ENCODE measurements at places on chromosomes 7 and 10.

DNA sequence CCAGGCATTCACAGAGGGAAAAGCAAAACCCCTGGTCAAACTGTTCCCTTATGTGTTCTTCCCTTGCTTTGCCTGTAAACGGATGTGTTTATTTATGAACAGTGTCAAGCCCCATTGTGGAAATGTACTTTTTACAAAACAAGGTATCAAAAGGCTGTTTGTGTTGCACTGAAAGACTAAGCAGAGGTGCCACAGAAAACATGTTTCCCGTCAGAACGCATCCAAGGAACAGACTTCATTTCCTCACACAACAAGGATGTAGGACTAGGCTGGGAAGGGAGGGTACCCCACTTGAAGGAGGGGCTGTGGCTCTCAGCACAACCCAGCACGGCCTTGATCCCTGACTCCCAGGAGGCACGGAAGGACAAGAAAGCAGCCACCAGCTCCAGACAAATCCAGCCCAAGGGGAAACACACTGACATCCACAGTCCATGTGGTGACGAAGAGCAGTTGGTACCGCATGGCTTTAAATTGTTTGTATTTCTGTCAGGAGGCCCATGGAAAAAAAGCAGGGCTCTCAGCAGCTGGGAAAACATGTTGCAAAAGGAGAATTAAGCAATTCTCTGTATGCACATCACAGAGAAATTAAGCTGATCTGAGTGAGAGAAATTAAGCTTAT is 85.6 kb downstream of the RNF216 start:
- DNase-seq: no peak

DNA sequence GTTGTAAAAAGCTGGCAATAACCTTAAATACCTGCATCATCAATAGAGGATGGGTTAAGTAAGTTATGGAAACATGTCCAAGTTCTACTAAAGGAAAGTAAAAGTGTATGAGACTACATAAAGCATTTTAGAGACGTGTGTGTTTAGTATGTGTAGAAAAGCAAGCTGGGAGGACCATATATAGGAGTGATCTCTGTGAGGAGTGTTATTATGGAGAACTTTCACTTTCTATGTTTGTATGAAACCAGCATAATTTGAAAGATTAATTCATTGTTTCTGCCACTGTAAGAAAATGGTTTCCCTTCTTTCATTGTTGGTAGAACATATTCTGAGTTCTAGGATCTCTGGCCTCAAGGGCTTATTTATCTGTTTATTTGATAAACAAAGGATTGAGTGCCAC is 19.2 kb upstream of the PDLIM1 start:
- no peak for DNase-seq

GRCh38 chr7:92335574-92335973 is 89.8 kb downstream of the ANKIB1 start:
- DNase-seq: no peak

DNA sequence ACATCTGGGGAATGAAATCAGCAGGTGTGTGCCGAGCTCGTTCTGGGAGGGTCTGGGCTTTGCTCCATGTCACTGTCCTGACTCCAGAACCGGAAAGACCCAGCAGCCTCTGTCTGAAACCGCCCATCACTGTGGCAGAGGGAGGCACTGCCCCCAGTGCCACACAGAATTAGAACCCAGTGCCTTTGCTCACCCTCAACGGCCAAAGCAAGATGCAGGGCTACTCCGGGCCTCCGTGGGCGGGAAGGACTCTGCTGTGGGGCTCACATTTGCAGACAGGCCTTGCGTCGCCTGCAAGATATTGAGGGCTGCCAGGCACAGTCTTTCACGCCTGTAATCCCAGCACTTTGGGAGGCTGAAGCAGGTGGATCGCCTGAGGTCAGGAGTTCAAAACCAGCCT is 219.2 kb upstream of the PPP2R2D start:
- no peak for DNase-seq

GRCh38 chr7:147941381-147941780 is 649.2 kb upstream of the C7orf33 start:
- no peak for DNase-seq

DNA sequence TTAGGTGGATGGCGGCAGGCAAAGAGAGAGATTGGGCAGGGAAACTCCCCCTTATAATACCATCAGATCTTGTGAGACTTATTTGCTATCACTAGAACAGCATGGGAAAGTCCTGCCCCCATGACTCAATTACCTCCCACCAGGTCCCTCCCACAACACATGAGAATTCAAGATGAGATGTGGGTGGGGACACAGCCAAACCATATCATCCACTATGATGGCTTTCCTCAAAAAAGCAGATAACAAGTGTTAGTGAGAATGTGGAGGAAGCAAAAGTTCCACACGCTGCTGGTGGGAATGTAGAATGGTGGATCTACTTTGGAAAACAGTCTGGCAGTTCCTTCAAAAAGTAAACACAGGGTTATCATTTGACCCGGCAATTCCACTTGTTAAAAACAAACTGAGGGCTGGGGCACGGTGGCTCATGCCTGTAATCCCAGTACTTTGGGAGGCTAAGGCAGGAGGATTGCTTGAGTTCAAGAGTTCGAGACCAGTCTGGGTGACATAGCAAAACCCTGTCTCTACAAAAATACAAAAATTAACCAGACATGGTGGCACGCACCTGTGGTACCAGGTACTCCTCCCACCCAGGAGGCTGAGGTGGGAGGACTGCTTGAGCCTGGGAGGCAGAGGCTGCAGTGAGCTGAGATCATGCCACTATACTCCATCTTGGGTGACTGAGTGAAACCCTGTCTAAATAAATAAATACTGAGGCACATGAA is 161.4 kb upstream of the EEPD1 start:
- DNase-seq: peak; percentile 29

DNA sequence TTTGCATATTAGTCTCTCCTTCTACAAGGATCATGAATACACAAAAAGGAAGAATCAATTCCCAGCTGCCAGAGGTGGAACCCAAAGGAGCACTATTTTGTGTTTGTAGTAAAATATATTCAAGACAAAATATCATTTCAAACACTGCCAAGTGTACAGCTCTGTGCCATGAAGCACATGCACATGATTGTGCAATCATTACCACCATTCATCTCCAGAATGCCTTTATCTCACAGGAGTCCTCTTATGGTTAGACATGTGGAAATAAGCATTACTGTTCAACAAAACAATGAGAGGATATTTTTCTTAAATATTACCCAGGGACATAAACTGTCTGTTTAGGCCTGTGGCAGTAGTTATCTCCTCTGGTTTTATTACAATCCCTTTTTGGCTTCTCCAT is 151.4 kb upstream of the PPP1R3A start:
- no peak for DNase-seq

- peak; percentile 4 for DNase-seq
Measured at GRCh38 chr7:17069146-17069545, 187.4 kb upstream of the AGR3 start.

GRCh38 chr10:124686707-124687376 is 57.3 kb downstream of the FAM53B start:
- no peak for DNase-seq

DNA sequence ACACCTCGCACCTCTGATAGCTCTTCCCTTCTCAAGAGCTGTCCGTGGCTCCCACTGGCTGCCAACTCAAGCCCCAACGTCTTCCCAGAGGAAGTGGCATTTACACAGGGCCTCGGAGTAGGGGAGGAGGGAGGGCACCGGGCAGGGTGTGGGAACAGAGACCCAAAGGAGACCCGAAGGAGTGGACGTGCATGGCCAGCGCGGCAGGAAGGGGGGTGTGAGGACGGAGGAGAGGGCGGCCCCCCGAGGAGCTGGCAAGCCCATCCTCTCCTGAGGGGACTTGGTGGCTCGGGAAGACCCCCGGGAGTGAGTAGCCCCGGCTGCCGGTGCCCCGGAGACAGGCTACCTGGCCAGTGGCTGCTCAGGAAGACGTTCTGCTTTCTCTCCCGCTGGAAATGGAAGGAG is 85.9 kb downstream of the FOXL3 start:
- DNase-seq: peak; percentile 1

- DNase-seq: no peak
Measured at GRCh38 chr7:110043519-110043918, 1047.4 kb upstream of the LRRN3 start.

GRCh38 chr7:16889851-16890415 is 8.2 kb upstream of the AGR3 start:
- no peak for DNase-seq

DNA sequence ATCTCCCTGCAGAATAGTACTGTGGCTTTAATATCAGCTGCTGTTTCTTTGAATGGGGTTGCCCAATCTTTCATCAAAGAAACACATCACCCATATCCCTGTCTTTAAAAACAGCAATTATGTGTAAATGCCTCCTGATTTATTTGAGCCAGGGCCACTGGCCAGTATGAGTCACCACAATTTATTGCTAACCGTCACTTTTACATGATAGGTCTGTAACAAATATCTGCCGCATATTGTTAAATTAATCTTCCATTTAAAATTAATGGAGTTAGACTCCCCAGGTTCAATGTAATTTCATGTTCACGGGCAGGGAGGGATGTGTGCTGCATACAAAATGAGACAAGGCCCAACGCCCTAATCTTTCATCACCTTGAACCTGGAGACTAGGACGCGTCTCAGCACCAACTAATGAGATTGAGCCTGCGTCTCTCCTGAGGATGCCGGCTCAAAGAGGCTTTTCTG is 673.4 kb downstream of the AUTS2 start:
- DNase-seq: no peak

GRCh38 chr7:124570558-124570957 is 195.0 kb downstream of the GPR37 start:
- DNase-seq: no peak

DNA sequence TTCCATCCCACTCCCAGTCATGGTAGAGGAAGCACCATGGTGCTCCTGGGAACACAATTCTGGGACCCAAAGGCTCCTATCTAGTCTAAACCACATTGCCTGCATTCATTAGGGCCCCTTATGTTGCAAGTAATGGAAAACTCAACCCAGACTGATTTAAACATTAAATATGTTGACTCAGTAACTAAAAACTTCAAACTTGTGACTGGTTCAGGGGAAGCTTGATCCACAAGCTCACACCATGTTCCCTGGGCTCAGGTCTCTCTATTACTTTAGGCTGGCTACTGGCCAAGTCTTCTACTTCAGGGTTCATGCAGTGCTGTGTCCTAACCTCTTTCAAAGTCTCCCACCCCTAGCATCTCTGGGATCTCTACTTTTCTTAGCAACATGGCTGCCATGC is 13.1 kb downstream of the WNT16 start:
- no peak for DNase-seq

DNA sequence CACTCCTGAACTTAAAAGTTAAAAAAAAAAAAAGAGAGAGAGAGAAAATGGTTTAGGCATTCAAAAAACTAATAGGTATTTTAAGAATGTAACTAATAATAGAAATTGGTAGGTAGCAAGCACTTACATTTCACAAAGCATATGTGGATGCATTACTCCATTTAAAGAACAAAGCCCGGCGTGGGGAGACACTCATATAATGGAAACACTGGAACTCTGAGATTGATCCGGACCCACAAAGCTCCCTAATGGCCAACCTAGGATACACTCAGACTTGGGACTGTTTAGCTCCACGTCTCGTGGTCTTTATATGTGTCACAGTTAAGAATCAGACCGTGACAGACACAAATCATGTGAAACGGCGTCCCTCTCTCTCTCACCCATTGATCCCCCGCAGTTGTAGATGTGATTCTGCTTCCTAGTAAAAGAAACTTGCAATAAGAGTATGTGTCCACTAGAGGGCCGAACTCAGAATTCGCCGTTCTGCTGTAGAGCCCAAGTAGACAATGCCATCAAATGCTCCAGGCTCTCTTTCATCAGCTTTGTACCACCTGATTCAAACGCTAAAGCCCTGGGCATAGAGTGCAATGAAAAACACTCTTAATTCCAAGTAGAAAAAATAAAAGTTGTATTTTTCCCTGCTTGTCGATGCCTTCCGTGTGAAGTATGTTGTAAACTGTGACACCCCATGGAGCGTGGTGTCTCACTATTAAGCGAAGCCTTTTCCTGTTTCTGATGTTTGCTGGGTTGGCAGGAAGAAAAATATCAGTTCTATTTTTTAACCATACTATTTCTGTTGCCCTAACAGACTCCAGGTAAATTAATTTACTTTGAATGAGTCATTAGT is 429.0 kb upstream of the MTPN start:
- peak; percentile 6 for DNase-seq

DNA sequence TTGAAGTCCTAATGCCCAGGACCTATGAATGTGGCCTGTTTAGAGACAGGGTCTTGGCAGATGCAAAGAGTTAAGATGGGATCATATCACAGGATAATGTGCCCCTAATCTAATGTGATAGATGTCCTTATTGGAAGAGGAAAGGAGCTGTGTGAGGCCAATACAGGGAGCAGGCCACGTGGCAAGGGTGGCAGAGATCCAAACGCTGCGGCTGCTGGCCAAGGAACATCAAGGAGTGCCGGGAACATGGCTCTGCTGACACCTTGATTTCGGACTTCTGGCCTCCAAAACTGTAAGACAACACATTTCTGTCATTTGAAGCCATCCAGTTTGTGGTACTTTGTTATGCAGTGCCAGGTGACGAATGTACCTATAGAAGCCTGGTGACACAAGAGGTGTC is 37.7 kb upstream of the EZH2 start:
- no peak for DNase-seq

GRCh38 chr7:106110238-106110560 is 1.9 kb downstream of the SYPL1 start:
- DNase-seq: no peak

DNA sequence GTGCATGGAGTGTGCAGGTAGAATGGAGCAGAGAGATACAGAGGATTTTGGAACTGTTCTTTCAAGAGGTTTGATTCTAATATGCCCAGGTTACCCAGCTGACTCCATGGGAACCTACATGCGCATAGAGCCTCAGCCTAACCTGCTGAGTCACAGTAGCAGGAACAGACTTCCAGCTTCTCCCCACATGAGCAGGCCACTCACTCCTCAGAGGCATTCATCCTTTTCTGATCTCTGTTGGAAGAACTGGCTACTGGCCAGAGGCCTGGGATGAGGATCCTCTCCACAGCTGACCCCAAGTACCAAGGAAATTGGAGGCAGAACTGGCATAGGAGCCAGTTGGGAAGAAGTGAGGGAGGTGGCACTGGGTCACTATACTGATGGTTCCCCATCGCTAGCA is 17.9 kb upstream of the CCSER2 start:
- DNase-seq: no peak

GRCh38 chr10:113019692-113020474 is 69.8 kb downstream of the TCF7L2 start:
- no peak for DNase-seq

- DNase-seq: peak; percentile 71
Measured at GRCh38 chr10:6543431-6544005, 36.6 kb downstream of the PRKCQ start.

GRCh38 chr10:70323697-70324338 is 40.0 kb upstream of the NPFFR1 start:
- no peak for DNase-seq

- no peak for DNase-seq
Measured at GRCh38 chr10:103727546-103727963, 127.8 kb downstream of the SH3PXD2A start.

Data from stimulated activated CD4-positive, alpha-beta T cell treated with anti-CD3 and anti-CD28 coated beads, Interleukin-15, amount 100 ng/mL, for 24 hours (primary cell).